PC-9 (cell line): ENCODE measurements at places on chromosomes 1 and 21. TPM values are rescaled to one million over a fixed set of nuclear protein-coding genes. Genes with fewer than 3 reads are reported as not detected.

GRCh38 chr1:92409946-92410549 is 76.7 kb downstream of the GFI1 start:
- H3K36me3 ChIP-seq, result no peaks in the 10 kb centered on the region
- 0 out of 2 replicates have a peak, but pooled peaks cover 9% of the 10 kb centered on the region for H3K4me1 ChIP-seq
- DNase-seq, result no peak
- H3K4me3 ChIP-seq, result no peak overlapping the region
- H3K27ac ChIP-seq, result no peak overlapping the region

Gene GCSAML
- total RNA-seq, result not detected in 2 replicates

Gene HMCN1
- total RNA-seq, result 0.31 and 0.83 TPM in 2 replicates

GRCh38 chr1:77504986-77505385 is 177.5 kb downstream of the ZZZ3 start:
- H3K27ac ChIP-seq, result no peak overlapping the region
- no peak overlapping the region for H3K4me3 ChIP-seq
- no peaks in the 10 kb centered on the region for H3K27me3 ChIP-seq
- no peaks in the 10 kb centered on the region for H3K4me1 ChIP-seq
- no peaks in the 10 kb centered on the region for H3K36me3 ChIP-seq

DNA sequence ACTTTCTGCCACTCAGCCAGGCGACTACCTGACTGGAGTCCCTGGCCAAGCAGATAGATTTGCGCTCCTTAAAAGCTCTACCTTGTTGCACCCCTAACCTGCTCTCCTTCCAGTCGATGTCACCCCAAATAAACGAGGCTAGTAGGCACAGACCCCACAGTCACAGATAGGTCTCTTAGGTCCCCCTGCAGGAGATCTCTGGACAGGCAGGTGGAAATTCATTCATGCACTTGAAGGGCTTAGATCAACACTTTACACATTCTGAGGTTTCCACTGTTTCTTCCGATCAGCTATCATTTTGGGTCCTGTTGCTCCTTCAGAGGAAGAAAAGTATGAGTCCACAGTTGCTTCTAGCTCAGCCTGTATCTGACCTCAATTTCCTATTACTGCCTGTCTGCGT is 272.6 kb upstream of the FMN2 start:
- no peak overlapping the region for H3K27ac ChIP-seq
- H3K4me1 ChIP-seq, result peaks cover 37% of the 10 kb centered on the region
- no peak for DNase-seq
- H3K27me3 ChIP-seq, result no peaks in the 10 kb centered on the region
- no peak overlapping the region for H3K4me3 ChIP-seq

DNA sequence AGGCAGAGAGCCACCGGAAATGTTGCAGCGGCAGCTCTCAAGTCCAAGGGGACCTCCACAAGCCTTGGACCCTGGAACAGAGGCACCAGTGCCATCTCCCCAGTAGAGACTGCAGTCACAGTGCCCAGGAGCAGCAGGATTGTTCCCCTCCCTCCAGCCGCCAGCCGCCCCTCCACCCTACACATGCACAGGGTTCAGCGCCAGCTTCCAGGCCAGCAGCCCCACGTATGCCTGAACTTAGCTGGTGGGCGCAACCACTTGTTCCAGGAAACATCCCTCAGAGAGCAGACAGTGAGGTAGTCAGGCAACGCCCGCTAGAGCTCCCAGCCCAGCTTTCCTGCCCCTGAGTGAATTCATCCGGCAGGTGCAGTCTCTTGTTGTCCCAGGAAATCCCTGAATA is 1098.1 kb upstream of the NCAM2 start:
- no peaks in the 10 kb centered on the region for H3K36me3 ChIP-seq
- no peaks in the 10 kb centered on the region for H3K4me1 ChIP-seq
- H3K27ac ChIP-seq, result no peak overlapping the region
- H3K27me3 ChIP-seq, result no peaks in the 10 kb centered on the region

DNA sequence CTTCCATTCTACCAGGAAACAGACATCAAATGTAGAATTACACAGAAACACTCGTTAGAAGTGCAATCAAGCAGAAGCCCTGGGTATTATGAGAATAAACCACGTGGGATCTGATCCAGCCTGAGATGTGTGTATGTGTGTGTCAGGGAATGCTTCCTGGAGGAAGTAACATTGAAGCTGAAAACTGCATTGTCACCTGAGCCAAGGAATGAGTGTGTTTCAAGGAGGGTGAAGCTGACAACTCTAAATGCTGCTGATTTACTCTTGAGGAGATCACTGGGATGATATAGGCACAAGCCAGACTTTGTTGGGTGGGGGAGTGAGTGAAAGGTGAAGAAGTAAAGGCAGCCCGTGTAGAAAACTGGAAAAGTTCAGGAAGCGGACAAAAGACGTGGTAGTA is 27.6 kb downstream of the FAAH start:
- H3K27ac ChIP-seq, result no peak overlapping the region
- H3K36me3 ChIP-seq, result no peaks in the 10 kb centered on the region
- no peak overlapping the region for H3K4me3 ChIP-seq
- H3K27me3 ChIP-seq, result no peaks in the 10 kb centered on the region

Gene RAB25
- total RNA-seq, result 129 and 194 TPM in 2 replicates

GRCh38 chr1:61264825-61265242 is 182.5 kb downstream of the NFIA start:
- H3K27ac ChIP-seq, result no peak overlapping the region
- H3K27me3 ChIP-seq, result no peaks in the 10 kb centered on the region
- H3K4me1 ChIP-seq, result no peaks in the 10 kb centered on the region
- DNase-seq, result no peak
- no peaks in the 10 kb centered on the region for H3K36me3 ChIP-seq
- H3K4me3 ChIP-seq, result no peak overlapping the region

GRCh38 chr21:23950344-23950743 is 1656.9 kb downstream of the MRPL39 start:
- no peak overlapping the region for H3K4me3 ChIP-seq
- H3K4me1 ChIP-seq, result no peaks in the 10 kb centered on the region
- no peak for DNase-seq
- H3K27me3 ChIP-seq, result no peaks in the 10 kb centered on the region
- H3K36me3 ChIP-seq, result no peaks in the 10 kb centered on the region

DNA sequence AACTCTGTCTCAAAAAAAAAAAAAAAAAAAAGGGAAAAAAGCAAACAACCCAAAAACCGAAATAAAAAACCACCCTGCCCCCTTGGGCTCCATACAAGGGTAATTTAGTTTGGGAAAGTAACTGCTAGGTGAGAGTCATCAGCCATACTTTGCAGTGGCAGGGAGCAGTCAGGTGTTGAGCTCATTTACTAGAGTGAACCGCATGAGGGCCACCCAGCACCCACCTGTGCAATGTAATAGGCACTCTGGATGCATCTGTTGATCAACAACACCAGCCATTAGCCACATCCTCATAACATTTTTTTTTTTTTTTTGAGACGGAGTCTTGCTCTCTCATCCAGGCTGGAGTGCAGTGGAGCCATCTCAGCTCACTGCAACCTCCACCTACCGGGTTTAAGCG is 9.1 kb downstream of the INAVA start:
- no peak overlapping the region for H3K27ac ChIP-seq
- H3K36me3 ChIP-seq, result peaks cover 34% of the 10 kb centered on the region
- no peak overlapping the region for H3K4me3 ChIP-seq
- H3K4me1 ChIP-seq, result peaks cover 22% of the 10 kb centered on the region; the same call in 1 of the 2 replicates
- no peak for DNase-seq

Gene MXRA8
- total RNA-seq, result 0.55 and 0.80 TPM in 2 replicates

DNA sequence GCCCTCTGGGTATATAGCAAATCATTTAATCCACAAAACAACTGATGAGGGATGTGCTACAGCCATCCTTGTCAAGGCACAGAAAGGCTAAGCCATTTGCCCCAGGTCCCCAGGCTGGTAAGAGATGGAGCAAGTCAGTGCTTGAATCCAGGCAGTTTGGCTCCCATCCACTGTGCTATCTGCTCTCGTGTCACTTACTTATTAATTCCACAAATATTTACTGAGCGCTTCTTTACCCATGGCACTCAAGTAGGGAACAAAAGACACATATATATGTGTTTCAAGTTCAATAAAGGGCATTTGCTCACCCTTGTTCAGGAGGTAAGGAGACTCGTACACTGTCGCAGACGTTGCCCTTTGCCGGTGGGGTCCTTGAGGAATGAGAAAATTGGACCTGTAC is 38.6 kb upstream of the MPZL1 start:
- no peak overlapping the region for H3K4me3 ChIP-seq
- no peaks in the 10 kb centered on the region for H3K36me3 ChIP-seq
- no peaks in the 10 kb centered on the region for H3K27me3 ChIP-seq
- no peaks in the 10 kb centered on the region for H3K4me1 ChIP-seq
- no peak for DNase-seq

DNA sequence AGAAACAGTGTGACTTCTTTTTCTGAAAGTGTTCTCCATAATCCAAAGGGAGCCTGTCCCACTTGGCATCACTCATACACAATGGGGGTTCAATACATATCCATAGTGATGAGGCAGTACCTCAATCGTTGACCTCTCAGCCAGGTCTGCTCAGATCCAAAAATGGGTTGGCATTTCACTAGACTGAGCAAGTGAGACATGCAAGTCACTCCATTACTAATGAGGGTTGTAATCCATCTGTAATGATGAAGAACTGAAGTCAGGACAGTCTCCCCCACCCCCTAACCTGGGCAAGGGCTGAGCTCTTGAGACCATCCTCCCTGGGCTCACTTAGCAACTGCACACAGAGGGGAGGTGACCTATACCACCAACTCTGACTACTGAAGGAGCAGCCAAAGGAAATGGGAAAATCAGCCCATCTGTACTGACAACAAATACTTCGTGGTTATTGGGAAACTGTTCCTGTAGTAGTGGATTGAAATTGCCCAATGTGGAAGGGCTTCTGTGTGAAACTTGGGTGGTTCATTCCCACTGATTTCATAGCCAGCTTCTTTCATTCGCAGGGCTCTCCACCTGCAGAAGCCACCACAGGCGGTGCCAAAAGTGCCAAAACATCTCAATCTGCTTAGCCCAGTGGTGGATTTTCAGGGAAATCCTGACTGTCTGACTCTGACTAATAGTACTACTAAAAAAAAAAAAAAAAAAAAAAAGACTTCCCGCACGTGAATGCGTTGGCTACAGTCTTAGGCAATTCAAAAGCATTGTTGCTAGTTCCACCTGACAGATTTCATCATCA is 5.0 kb downstream of the NGF start:
- H3K4me1 ChIP-seq, result peaks cover 59% of the 10 kb centered on the region
- H3K27me3 ChIP-seq, result no peaks in the 10 kb centered on the region
- peak; percentile 85 for DNase-seq
- peaks cover 17% of the 10 kb centered on the region for H3K36me3 ChIP-seq
- H3K27ac ChIP-seq, result peak overlapping the region; percentile 87

DNA sequence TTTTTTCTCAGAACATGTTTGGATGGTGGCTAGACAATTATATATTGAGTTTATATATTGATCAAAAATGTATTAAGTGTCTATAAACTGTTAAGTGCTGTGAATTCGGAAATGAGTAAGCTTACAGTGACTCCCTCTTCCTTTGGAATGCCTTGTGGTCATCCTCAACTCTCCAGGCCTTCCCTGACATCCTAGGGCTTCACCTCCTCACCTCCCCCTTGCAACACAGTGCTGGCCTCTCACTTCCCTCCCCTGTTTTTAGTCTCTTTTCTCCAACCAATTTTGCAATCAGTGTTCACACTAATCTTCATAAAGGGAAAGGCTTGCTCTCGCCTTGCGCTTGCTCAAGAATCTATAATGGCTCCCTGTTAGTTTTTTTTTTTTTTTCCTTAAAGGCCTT is 95.1 kb upstream of the C1orf21 start:
- no peak overlapping the region for H3K27ac ChIP-seq
- H3K27me3 ChIP-seq, result no peaks in the 10 kb centered on the region
- no peaks in the 10 kb centered on the region for H3K36me3 ChIP-seq
- H3K4me3 ChIP-seq, result no peak overlapping the region

- no peak for DNase-seq
- H3K27me3 ChIP-seq, result no peaks in the 10 kb centered on the region
- H3K4me3 ChIP-seq, result no peak overlapping the region
- no peaks in the 10 kb centered on the region for H3K36me3 ChIP-seq
- no peak overlapping the region for H3K27ac ChIP-seq
Measured at GRCh38 chr1:10288029-10288615, 77.8 kb downstream of the KIF1B start.

- DNase-seq, result no peak
- no peak overlapping the region for H3K27ac ChIP-seq
- no peak overlapping the region for H3K4me3 ChIP-seq
- no peaks in the 10 kb centered on the region for H3K27me3 ChIP-seq
Measured at GRCh38 chr1:107454791-107455190, 314.0 kb downstream of the NTNG1 start.

Gene WNT4
- total RNA-seq, result 0.78 and 0.83 TPM in 2 replicates

DNA sequence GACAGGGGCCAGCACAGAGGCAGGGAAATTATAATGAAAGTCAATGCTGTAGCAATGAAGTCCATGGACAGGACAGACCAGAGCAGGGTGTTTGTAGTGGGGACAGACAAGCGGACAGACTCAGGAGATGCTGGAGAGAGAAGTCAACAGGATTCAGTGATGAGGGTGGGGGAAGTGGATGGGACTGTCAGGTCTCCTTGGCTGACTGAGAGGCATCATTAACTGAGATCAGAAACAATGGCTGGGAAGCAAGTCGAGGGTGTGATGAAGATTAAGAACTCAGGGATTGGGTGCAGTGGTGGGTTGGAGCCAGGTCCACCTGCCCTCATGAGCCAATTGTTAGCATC is 25.5 kb downstream of the CD58 start:
- H3K4me1 ChIP-seq, result no peaks in the 10 kb centered on the region
- no peak overlapping the region for H3K27ac ChIP-seq
- no peak for DNase-seq

DNA sequence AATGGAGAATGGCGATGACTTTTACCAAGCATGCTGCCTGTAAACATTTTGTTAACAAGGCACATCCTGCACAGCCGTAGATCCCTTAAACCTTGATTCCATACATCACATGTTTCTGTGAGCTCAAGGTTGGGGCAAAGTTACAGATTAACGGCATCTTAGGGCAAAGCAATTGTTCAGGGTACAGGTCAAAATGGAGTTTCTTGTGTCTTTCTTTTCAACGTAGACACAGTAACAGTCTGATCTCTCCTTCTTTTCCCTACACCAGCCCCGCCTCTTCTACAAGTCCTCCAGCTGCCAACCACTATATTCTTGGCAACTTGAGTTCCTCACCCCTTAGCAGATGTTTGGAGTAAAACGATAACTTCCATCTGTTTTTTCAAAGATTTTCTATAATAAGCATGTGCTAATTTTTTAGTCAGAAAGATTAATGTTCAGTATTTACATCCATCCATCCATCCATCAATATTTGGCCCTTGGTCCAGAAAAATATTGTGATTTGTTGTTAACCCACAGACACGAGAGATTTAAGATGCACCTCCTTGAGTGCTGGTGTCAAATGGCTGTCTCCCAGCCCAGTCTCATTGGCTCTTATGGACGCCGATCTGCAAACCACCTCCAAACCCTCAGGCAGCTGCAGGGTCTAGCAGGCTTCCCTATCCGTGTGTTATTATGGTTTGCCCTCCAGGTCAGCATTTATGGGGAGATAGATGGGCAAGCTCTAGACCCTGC is 3.8 kb downstream of the DNALI1 start:
- no peaks in the 10 kb centered on the region for H3K27me3 ChIP-seq
- DNase-seq, result no peak
- no peaks in the 10 kb centered on the region for H3K36me3 ChIP-seq
- H3K4me1 ChIP-seq, result 0 out of 2 replicates have a peak, but pooled peaks cover 5% of the 10 kb centered on the region
- no peak overlapping the region for H3K27ac ChIP-seq

DNA sequence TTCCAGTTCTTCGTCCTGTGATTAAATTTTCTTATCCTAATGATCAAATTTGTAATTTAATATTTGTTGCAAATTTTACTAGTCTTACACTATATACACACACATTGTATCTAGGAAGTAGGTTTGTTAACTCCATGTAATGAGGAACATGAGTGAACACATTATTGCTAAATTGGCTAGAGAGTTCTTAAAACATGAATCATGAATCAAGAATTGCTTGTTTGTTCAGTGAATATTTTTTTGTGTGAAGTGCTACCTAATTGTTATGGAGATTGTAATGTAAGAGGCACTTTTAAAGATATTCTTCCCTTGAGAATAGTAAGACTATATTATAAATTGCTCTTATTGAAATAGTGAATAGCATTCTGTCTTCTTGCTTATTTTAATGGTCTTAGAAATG is 4.6 kb downstream of the GPSM2 start:
- H3K27ac ChIP-seq, result peak overlapping the region; percentile 56
- no peaks in the 10 kb centered on the region for H3K27me3 ChIP-seq
- DNase-seq, result peak; percentile 94
- peak overlapping the region; percentile 0; the same call in 1 of the 2 replicates for H3K4me3 ChIP-seq
- peaks cover 42% of the 10 kb centered on the region for H3K4me1 ChIP-seq
